HAP-1 (cell line): ENCODE measurements at places on chromosomes 3 and 15.

DNA sequence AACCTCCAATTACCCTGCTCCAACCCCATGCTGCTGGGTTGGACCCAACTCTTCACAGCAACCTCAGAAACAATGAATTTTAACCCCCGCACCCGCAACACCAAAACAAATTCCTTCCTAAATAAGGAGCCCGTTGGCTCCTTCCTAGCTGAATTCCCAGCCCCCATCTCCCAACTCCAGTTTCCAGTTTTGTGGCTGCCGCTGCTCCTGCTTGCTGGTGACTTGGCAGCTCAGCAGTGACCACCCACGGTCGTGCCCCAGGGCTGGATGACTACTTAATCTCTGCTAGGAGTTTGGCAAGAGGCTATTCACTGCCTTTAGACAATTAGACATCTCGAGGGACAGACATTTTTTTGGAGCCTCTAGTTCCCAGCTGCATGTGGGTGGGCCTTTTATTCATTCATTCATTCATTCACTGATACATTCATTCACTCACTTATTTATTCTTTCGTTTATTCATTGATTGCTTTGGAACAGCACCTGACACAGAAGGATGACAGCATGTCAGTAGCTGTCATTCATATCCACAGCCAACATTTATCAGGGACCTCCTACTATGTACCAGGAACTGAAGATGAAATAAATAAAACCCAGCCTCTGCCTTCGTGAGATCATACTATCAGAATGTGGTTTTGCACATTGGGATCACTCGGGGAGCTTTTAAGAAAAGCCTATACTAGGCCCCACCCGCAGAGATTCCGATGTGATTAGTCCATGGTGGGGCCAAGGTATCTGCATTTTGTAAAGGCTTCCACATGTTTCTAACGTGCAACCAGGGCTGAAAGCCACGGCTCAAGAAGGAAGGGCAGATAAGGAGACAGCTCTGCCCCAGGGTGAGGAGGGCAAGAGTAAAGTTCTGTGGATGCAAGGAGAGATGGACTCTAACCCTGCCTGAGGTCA lies 256.5 kb downstream of the SHQ1 start:
- peak; percentile 60 for DNase-seq

DNA sequence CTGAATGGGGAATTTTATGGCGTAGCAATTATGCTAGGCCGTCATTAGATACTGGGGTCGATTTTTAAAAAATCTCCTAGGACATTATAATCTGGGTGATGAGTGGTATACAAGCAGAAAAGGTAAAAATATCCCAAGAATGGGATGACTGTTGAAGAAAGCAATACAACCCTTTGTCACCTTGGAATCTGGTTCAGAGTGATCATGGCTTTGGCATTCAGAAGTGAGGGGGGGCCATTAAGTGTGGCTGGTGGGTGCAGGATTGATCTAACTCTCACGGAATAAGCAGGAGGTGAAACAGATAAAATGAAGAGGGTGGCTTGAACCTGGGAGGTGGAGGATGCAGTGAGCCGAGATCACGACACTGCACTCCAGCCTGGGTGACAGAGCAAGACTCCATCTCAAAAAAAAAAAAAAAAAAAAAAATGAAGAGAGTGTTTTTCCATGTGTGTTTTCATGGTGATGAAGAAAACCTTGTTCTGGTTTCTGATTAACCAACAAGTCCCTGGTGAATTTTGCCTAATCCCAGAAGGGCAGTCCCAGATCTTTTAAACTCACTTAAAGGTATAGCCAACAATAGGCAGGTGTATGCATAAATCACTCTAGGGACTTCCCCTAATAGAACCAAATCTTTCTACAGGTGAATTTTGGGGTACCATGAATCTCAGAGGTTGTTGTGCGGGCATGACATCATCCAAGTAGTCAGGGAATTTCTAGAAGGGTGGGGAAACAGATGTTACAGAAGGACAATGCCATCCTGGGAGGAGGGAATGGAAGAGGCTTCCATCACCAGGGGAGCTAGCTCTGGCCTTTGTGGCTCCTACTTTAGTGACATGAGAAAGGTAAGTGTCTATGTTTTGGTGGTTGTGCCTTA lies 3.1 kb upstream of the RAD54L2 start:
- no peak for DNase-seq

GRCh38 chr3:149771652-149772271 lies 19.5 kb upstream of the COMMD2 start:
- DNase-seq, result peak; percentile 87

DNA sequence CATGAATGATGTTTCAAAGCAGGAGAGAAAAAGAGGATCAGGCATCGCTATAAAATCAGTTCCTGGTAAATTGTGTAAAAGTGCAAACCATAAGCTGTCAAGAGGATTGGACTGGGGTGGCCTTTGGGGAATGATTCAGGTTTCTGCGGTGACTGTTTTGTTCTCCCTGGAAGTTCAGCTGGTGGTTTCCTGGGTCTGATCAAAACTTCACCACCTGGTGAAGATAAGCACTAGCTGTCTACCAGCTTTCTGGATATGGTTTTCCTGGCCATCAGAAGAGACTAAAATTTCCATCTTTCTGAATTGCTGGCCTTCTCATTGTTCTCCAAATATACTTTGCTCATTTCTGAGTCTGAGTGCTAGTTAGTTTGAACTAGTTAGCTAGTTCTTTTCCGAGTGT lies 2.7 kb upstream of the NANOGP8 start:
- DNase-seq, result no peak

DNA sequence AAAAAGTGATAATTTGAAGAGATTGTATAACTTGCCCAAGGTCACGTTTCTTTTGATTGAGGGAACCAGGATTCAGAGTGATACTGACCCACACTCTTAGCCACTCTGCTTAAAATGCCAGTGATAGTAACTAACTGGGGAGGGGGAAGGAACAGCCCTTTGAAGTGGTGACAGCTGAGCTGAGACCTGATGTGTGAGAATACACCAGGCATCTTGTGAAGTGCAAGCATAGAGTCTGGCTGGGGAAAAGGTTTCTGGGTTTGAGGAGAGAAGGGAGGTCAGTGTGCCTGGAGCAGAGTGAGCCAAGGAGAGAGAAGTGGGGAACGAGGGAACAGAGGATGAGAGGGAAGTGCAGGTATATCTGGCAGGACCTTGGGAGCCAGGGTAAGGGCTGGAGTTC lies 35.4 kb upstream of the SCAANT1 start:
- DNase-seq, result no peak

GRCh38 chr15:90801803-90802202 lies 66.6 kb upstream of the FURIN start:
- DNase-seq, result no peak

DNA sequence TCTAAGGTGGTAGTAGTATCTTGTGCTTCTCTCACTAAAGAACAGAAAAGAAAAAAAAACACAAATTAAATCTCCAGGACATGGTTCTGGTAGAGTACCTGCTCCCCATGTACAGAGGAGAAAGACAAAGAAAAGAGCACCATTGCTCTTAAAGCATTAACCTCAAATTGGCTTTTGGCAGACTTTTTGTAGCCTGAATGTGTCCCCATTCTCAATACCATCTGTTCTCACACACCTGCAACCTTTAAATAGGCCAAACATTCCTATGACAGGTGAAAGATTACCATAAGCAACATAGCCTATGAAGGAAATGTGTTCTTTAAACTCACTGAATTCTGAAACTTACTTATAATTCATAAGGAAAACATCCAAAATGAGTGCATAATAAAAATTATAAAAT lies 68.0 kb downstream of the TIPARP start:
- DNase-seq, result no peak

DNA sequence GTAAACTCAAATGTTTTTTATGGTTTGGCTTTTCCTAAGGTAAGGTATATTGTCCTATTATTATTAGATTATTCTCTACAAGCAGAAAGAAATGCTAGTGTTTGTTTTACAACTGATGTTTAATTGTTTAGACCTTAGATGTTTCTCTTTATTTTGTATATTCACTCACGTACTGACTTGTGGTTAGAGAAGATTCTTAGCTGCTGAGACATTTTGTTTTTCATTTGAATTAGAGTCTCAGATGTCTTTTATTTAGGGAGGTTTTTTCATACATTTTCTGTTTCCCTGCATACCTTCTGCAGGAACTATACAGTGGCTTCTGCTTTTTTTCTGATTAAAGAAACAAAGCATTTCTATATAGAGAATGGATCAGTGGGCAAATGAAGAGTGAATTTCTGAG lies 110.9 kb downstream of the MYRIP start:
- no peak for DNase-seq

GRCh38 chr15:94265009-94265408 lies 33.6 kb downstream of the MCTP2 start:
- no peak for DNase-seq
